Activated CD4-positive, alpha-beta T cell treated with anti-CD3 and anti-CD28 coated beads, Interleukin-2, amount 50 U/mL, for 24 hours (primary cell): ENCODE measurements at places on chromosomes 4 and X.

GRCh38 chrX:51747671-51748070 lies 4.4 kb downstream of the GSPT2 start:
- DNase-seq = no peak

- no peak for DNase-seq
Measured at GRCh38 chrX:40414335-40414734, 166.4 kb upstream of the ATP6AP2 start.

GRCh38 chr4:184513802-184514120 lies 39.4 kb upstream of the IRF2 start:
- DNase-seq = no peak

DNA sequence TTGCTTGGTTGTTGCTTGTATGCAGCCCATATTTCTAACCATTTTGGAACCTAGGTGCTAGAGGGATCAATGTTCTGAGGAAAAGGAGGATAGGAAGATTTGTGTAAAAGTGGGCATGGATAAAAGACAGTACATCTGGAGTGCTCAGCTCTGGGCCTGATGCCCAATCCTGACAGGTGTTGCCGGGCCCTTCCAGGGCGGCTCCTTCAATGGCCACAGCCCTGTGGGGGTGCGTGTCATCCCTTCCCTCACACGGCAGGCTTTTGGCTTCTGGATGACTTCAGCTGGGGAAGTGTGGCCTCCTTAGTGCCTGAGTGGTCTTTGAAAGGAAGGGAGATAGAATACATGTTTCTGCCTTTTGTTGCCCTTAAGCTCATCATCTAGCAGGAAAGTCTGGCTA lies 47.2 kb downstream of the NELFA start:
- DNase-seq = no peak

DNA sequence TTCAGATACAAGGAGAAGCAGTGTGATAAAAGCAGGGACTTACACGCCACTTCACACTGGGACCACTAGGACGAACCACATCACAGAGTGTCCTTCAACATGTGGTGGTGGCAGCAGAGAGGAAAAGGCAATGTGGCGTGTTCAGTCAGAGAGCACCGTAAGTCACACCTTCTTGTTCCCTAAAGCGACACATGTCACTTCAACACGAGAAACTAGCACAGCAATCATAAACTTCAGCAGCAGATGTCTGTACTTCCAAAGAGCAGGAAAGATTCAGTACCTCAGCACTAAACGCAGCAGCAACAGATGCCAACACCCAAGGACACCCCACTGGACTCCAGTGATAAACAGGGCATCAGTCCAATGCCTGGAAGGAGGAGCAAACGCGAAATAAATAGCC lies 96.7 kb downstream of the AREG start:
- DNase-seq = no peak

GRCh38 chrX:109889289-109890006 lies 113.5 kb upstream of the TMEM164 start:
- no peak for DNase-seq

DNA sequence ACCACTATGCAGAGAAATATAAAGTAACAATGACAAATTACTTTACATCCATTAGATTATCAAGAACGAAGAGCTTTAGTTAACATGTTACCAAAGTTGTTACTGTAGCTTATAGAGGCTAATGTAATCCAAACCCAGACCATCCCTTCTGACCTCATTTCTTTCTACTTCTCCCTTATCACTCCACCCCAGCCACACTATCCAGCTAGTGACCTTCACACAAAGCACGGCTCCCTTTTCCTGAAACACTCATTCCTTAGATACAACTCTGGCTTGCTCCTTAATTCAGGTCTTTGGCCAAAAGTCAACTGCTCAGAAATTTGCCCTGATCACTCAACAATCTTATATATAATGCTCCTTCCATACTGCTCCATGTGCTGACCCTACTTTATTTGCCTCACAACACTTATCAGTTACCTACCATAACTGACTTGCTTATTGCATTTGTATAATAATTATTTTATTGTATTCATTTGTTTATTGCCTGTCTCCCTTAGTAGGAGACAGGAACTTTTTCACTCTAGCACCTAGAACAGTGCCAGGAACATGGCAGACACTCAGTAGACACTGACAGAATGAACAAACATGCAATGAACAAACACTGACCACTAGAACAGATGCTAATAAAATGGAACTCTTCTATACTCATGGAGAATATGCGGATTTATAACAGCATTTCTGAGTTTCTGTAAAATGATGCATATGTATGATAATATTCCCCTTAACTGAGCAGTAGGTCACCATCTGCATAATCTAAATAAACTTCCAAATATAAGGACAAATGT lies 67.6 kb downstream of the EIF4E start:
- DNase-seq = no peak

GRCh38 chr4:70877556-70877955 lies 24.6 kb upstream of the MOB1B start:
- DNase-seq = no peak

- DNase-seq = no peak
Measured at GRCh38 chrX:65551086-65551485, 16.5 kb upstream of the LAS1L start.

DNA sequence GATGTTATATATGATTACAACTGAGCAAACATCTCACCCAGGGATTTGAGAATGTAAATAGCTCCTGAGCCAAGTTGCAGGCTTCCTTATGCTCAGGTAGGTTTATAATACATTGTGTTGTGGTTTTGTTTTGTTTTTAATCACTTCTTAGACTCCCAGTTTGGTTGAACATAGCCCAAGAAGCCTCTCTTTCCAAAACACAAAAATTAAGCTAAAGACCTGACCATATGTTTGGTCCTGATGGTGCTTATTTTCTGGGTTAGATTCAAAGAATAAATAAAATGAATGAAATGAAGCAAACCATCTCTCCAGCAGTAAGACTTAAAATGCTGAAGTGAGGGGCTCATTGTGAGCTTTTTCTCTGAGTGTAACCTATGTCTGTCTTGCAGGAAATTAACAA lies 93.5 kb downstream of the GRXCR1 start:
- DNase-seq = no peak

- DNase-seq = no peak
Measured at GRCh38 chr4:105389167-105389566, 84.7 kb downstream of the PPA2 start.

- no peak for DNase-seq
Measured at GRCh38 chr4:189304167-189304566, 636.5 kb upstream of the FRG1 start.

- DNase-seq = no peak
Measured at GRCh38 chr4:100421361-100421978, 96.4 kb downstream of the EMCN start.

DNA sequence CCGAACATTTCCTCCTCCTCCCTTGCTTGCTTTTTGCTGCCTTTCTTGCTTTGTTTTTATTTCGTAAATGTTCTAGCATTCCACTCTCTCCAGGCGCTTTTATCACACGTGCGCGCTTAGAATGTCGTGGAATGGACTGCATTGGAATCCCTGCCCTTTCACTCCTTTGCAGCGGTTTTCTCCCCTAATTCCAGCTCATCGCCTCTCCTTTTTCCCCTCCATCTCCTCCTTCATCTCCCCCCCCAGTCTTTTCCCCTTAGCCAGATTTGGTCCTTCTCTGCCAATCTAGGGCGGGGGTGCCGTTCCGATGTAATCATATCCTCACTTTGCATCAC lies 579 bp downstream of the OGT start:
- DNase-seq = no peak

- DNase-seq = no peak
Measured at GRCh38 chrX:129934952-129935351, 29.0 kb downstream of the UTP14A start.

GRCh38 chr4:110310795-110311194 lies 112.4 kb upstream of the ELOVL6 start:
- no peak for DNase-seq

GRCh38 chr4:172985552-172985951 lies 183.1 kb upstream of the GALNT7 start:
- no peak for DNase-seq

- no peak for DNase-seq
Measured at GRCh38 chr4:163251204-163251603, 81.2 kb downstream of the NPY1R start.

DNA sequence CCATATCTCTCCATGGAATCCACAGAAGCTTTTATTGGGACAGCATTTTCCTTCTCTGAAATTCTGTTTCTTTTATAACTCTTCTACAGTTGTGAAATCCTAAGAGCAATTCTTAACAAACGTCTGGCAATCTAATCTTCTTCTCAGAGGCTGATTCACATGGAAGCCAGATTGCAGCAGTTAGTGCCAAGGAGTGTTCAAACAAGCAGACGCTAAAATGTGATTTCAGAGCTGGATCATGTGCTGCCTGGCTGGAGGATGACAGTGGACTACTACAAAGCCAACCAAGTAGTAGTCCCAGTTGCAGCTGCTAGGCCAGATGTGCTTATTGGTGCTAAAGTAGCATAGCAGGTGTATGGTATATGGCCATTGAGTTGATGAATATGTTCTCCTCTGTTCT lies 27.7 kb upstream of the GLRB start:
- DNase-seq = no peak

DNA sequence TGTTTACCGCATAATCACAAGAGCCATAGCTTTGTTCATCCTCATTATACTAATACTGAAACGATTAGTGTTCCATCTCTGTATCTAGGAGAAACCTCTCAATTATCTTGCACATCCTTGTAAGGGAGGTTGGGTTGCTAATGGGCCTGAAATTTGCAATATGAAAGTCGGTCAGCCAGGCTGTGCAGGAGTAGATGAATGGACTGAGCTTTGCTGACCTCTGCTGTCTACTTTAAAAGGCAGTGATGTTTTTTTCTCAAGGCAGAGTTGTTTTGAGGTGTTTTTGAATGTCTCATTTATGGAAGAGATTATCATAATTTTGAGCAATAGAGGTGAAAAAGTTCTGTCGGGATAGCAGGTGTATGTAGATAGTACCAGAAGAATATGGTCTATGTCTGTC lies 47.9 kb upstream of the LINC00632 start:
- DNase-seq = no peak

DNA sequence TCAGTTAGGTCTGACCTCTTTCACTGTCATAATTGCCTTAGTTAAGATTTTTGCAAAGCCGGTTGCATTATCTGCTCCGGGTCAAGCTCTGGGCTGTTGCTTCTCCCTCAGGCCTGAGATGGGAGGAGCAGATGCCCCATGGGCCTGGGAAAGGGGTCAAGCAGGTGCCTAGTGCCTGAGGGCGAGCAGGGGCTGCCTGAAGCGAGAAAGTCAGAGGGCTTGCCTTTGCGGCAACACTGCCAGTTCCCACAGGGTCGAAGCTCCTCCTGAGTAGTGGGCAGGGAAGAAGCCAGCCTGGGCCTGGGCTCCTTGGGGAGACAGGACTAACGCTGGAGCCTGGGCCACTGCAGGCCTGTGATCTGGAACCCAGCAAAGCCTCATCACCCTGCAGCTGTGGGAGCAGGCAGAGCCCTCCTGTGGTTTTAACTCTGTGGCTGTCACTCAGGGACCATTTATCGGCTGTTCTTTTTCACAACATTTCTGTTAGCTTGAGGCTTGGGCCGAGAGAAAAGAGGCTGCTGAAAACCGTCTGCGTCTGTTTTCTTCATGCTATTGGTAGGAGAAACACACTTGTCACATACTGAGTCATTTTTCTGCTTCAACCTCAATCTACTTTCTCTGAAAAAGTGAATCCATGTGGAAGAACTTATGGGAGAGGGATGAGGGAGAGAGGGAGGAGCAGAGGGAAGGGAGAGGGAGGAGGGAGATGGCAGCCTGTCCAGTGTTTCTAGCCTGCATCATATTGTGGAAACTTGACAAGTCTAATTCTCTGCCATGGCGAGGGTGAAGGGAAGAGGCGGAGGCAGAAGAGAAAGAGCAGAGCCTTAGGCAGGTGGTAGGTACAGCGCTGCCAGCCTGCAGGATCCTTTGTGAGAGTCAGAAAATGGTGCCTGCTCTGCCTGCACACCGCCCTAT lies 68.4 kb downstream of the RHOH start:
- no peak for DNase-seq

- no peak for DNase-seq
Measured at GRCh38 chr4:58849026-58849425, 1738.8 kb upstream of the IGFBP7 start.

DNA sequence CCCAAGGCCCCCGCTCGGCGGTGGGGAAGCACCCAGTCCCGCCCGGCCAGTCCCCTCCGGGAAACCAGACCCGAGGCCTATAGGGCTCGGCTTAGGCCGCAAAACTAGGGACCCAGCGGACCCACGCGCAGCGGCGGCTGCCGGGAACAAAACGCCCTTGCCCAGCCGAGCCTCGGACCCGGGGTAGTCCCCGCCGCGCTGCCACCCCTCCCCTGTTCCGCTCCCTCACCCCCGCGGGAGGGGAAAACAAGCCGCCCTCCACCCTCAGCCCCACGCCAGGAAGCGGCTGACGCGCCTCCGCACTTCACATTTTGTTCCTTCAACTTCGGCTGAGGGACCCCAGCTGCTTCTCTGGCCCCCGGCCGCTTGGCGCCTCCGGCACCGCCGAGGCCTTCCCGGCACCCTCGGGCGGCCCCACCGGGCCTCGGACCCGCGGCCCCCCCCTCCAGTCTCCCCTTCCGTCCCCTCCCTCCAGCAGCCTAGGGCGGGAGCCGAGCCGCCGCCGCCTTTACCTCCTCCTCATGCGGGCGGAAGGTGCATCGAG lies 694 bp downstream of the PDS5A start:
- DNase-seq = peak; percentile 33

GRCh38 chrX:130176354-130176776 lies 4.6 kb downstream of the RAB33A start:
- DNase-seq = no peak

- DNase-seq = no peak
Measured at GRCh38 chr4:167842487-167842886, 249.8 kb upstream of the ANXA10 start.
